SIG-M5 (cell line): ENCODE measurements at places on chromosomes 7 and 10.
A peak's percentile ranks its signal among the peaks of the same experiment; 100 is the strongest.

GRCh38 chr7:25391295-25391861 is 163.1 kb upstream of the NPVF start:
- no peak for DNase-seq

- DNase-seq: no peak
Measured at GRCh38 chr10:12025591-12025990, 17.0 kb downstream of the UPF2 start.

- DNase-seq: no peak
Measured at GRCh38 chr10:76543655-76544054, 1094.0 kb downstream of the KCNMA1 start.

GRCh38 chr7:104089061-104089460 is 99.6 kb upstream of the RELN start:
- DNase-seq: no peak

DNA sequence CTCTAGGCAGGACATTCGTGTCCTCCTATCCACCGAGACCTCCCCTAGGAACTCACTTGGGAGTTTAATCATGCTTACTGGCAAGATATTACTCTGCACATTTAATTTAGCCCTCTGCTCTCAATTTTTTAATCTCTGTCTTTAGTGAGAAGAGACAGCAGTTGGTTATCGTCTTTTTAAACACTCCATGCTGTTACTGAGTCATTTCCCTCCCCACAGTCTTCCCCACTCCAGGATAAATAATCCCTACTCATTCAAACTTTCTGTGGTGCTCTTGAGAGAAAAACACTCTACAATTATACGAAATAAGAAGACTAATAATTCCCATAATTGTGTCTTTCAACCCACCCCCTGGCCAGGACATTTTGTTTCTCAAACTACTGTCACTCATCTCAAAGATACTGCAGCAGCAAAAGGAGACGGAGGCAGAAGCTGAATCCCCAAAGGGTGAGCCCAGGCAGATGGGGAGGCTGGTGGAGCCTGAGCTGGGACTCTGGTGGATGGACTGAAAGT is 84.2 kb downstream of the ANK3 start:
- DNase-seq: no peak

- no peak for DNase-seq
Measured at GRCh38 chr7:8200316-8200715, 61.7 kb downstream of the ICA1 start.

GRCh38 chr7:155803418-155804376 is 8.6 kb downstream of the SHH start:
- no peak for DNase-seq

GRCh38 chr7:471191-471865 is 48.3 kb downstream of the PDGFA start:
- no peak for DNase-seq

GRCh38 chr10:130859427-130859826 is 452.1 kb downstream of the TCERG1L start:
- no peak for DNase-seq

DNA sequence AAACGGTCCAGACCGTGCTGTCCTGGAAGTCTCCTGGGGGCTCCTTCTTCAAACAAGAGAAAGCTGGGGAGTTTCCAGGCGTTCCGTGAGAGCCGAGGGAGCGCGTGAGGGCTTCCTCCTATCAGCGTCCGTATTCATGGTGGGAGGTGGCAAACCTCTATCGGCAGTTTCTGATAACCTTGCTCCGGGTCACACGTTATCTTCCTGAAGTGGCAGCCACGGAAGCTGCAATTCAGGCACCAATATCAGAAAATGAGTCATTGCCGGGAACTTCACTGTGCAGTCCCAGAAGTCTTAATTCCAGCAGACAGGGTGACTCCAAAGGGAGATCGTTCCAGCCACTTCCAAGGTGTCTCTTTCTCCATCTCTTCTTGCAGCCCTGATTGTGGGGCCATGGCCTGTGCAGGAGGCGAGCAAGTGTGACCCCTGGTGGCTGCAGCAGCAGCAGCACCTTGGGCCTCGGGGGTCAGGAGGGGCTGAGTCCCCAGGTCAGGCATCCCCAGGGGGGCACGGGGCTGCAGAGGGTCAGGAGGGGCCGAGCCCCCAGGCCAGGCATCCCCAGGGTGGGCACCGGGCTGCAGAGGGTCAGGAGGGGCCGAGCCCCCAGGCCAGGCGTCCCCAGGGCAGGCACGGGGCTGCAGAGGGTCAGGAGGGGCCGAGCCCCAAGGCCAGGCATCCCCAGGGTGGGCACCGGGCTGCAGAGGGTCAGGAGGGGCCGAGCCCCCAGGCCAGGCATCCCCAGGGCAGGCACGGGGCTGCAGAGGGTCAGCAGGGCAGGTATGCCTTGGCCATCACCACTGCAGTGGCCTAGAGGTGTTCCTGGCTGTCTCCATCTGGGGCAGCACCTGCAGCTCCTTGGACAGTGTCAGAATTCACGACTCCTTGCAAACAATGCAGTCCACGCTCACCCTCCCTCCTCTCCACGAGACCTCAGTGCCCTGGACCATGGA is 538.7 kb downstream of the DNAJB6 start:
- DNase-seq: no peak

- no peak for DNase-seq
Measured at GRCh38 chr10:55214608-55215007, 413.6 kb upstream of the PCDH15 start.

DNA sequence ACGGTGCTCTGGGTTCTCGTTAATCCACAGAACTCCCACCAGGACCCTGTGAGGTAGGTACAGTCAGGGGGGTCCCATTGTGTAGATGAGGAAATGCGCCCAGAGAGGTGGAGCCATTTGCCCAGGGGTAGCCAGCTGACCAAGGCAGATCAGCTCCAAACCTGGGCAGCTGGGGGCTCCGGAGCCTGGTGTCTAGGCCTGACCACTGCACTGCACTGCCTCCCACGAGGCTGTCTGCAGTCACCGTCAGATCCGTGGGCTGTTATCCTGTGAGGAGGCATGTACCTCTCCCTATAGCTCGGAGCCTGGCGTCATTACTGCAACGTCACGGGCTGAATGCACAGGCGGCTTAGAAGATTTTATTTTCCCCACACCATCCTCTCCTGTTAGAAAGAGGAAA is 411.8 kb upstream of the FOXK1 start:
- DNase-seq: no peak

- DNase-seq: no peak
Measured at GRCh38 chr7:129110258-129110981, 34.1 kb upstream of the TSPAN33 start.

DNA sequence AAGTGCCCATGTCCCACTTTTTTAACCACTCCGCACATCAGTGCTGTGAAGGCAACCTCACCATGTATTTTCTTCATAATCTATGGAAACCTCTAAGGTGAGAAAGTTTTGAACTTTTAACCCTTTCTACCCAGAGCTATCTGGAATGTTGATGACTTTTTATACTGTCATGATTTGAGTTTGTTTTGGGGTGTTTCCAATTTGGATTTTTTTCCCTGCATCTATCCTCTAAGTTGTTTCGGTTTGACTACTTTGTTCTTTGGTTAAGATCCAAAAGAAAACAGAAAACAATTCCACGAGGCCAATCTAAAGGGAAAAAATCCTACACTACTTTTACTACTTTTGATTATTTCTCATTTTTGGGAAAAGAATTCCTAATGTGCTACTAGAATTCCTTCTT is 279.7 kb downstream of the USP6NL start:
- DNase-seq: no peak

GRCh38 chr10:3222626-3223025 is 50.0 kb upstream of the PITRM1 start:
- DNase-seq: no peak

DNA sequence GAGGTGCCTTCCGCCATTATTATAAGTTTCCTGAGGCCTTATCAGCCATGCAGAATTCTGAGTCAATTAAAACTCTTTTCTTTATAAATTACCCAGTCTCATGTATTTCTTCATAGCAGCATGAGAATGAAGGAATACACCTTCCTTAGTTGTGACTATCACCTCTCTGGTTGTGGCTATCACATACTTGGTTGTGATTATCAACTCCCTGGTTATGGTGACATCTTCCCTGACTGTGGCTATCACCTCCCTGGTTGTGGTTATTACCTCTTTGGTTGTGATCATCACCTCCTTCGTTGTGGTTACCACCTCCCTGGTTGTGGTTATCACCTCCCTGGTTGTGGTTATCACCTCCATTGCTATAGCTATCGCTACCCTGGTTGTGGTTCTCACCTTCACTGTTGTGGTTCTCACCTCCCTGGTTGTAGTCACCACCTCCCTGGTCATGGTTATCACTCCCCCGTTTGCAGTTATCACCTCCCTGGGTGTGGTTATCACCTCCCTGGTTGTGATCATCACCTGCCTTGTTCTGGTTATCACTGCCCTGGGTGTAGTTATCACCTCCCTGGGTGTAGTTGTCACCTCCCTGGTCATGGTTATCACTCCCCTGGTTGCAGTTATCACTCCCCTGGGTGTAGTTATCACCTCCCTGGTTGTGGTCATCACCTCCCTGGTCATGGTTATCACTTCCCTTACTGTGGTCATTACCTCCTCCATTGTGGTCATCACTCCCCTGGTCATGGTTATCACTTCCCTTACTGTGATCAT is 105.9 kb downstream of the GPR26 start:
- no peak for DNase-seq

GRCh38 chr10:61024856-61025201 is 80.8 kb upstream of the RHOBTB1 start:
- DNase-seq: no peak

GRCh38 chr7:103666326-103666725 is 220.3 kb upstream of the SLC26A5 start:
- no peak for DNase-seq

- DNase-seq: no peak
Measured at GRCh38 chr7:96218664-96219243, 103.1 kb downstream of the SLC25A13 start.

DNA sequence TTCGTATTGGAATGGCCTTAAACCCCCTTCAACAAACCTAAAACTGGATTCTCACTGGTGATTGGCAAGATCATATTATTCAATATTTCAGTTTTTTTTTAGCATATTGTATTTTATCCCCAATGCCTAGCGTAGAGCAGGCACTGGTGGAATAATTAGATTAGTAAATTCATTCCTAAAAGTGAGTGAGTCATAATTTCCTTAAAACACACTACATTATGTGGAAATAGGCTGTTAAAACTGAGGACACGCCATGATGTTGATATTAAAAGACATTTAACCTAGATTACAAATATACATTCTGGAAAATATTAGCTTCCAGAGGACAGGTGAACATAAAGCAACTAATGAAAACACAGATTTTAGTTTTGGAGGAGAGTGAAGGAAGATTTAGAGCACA is 463.9 kb downstream of the PARD3 start:
- DNase-seq: no peak

GRCh38 chr7:139505563-139505962 is 17.9 kb upstream of the CLEC2L start:
- DNase-seq: no peak

- no peak for DNase-seq
Measured at GRCh38 chr10:82318534-82318933, 443.5 kb downstream of the NRG3 start.

DNA sequence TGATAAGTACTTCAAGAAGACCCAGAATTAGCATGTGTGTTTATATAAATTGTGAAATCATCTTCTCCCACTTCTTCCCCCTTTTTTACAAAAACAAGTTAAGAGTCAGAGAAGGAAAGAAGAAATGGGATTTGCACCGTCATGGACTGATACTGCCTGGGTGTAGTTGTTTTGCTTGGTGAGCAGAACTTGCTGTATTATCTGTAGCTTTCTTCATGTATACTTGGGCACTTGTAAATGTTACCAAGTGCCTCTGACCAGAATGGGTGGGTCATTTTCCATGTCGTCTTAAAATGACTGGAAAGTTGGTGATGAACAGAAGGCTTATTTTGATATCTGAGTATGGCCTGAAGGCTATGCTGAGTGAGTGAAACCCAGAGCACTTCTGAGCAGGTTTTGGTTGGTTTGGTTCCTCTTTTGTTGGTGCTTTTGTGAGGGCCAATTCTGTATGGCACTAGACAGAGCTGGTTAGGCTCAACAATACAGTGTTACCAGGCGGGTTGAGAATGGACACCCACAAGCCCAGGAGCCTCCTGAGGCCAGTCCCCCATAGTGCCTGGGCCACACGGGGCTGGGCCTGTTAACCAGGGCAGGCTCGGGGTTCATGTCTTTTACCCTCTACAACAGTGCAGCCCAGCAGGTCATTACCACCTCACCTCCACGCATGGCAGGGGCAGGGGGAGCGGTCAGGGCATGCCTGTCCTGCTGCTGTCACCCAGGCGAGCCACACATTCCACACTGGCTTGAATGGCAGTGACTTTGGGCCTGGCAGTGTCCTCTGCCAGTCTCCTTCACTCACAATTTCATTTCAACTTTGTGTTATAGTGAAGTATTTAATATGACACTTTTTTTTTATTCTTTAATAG is 115.1 kb downstream of the CCNY start:
- peak; percentile 4 for DNase-seq

DNA sequence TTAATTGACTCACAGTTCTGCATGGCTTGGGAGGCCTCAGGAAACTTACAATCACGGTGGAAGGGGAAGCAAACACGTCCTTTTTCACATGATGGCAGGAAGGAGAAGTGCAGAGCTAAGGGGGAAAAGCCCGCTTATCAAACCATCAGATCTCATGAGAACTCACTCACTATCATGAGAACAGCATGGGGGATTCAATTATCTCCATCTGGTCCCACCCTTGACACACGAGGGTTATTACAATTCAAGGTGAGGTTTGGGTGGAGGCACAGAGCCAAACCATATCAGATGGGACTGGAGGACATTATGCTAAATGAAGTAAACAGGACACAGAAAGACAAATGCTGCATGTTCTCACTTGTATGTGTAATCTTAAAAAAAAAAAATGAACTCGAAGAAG is 141.4 kb upstream of the HABP2 start:
- no peak for DNase-seq

GRCh38 chr7:87188930-87189329 is 30.6 kb downstream of the TMEM243 start:
- DNase-seq: no peak

GRCh38 chr7:3533040-3533439 is 232.0 kb downstream of the SDK1 start:
- DNase-seq: no peak

GRCh38 chr7:18637516-18637915 is 142.0 kb downstream of the HDAC9 start:
- no peak for DNase-seq

- no peak for DNase-seq
Measured at GRCh38 chr7:99505324-99505662, 831 bp downstream of the ZKSCAN5 start.

DNA sequence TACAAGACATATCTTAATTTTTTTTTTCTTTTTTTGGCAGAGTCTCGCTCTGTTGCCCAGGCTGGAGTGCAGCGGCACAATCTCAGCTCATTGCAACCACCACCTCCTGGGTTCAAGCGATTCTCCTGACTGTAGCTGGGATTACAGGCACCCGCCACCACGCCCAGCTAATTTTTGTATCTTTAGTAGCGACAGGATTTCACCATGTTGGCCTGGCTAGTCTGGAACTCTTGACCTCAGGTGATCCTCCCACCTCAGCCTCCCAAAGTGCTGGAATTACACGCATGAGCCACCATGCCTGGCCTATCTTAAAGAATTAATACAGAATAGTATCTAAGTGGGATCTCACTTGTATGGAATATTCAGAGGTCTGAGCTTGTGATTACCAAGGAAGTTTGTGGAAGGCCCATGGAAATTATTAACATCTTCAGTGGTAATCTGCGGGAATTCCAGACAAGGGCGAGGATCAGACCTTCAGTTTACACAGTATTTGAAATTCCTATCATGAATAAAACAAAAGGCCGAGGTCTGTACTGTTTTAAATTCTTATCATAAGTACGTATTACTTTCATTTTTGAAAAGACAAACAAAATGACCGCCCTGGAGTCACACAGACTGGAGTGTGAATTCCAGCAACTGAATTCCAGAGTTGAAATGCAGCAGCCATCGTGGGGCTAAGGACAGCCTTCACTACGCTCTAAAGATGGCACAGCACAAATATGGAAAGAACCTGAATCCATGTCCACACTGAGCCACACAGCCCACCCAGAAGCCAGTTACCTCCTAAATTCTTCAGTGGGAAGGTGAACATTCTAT is 16.7 kb downstream of the GPRIN2 start:
- no peak for DNase-seq
